ENCODE measurements at places on chromosomes 11 and 22. TPM values are rescaled to one million over a fixed set of nuclear protein-coding genes. Genes with fewer than 3 reads are reported as not detected.

DNA sequence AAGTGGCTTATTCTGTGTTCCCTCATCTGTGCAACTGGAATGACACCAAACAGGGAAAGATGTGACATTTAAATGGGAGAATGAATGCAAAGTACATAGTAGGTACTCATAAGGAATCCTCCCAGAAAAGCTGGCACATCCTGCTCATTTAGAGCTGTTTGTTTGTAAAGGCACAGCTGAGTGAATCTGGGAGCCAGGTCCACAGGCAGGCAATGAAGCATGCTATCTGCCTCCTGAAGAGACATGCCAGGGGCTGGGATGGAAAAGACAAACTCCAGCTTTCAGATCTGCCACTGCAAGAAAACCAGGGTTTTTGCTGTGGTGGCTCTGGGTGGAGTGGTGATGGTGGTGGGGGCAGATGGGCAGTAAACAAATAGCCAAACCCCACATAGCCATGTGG, 150.1 kb downstream of the TENM4 start:
- DNase-seq: no peak

BEST1 gene
- 0.96 TPM for total RNA-seq

TSPAN32 gene
- not detected for total RNA-seq

- DNase-seq: no peak
Observed at GRCh38 chr11:95711162-95711944, 78.2 kb downstream of the FAM76B start.

DNA sequence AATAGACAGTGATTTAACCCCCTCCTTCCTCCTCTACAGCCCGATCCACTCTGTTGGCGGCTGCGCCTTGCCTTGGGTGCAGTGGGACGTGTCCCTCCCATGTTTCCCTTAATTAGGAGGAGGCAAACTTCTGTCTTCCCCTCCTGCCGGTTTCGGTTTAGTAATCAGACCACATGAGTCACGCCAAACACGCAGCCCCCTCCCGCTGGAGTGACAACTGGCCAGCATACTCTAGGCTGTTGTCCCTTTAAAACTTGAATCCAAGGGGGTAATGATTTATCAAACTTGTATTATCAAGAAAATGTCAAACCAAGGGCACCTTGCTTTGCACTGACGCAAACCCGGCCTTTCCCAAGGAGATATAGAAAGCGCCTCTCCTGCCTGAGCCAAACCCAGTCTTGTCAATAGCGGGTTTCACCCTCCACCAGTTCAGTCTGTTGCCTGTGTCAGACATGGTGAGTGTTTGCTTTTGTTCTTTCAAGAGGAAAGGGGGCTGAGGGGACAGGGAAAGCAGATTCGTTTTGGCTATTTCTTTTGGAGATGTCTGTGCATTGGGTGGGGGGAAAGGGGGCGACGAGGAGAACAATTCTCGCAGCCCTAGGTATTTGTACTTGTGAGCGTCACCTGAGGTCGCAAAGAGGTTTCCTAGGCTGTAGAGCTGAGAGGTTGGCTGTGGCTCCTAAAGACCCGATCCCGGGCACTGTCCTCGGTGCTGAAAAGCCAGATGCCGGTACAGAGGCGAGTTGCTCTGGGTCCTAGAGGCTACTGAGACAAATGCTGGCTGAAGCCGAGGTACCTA, at the start of gene SLC6A5:
Gene SLC6A5 (plus strand): TSS at position 388 of the 799 bp plus-strand sequence. CDS start 65 bp downstream, at position 453.
- peak; percentile 44 for DNase-seq

DNA sequence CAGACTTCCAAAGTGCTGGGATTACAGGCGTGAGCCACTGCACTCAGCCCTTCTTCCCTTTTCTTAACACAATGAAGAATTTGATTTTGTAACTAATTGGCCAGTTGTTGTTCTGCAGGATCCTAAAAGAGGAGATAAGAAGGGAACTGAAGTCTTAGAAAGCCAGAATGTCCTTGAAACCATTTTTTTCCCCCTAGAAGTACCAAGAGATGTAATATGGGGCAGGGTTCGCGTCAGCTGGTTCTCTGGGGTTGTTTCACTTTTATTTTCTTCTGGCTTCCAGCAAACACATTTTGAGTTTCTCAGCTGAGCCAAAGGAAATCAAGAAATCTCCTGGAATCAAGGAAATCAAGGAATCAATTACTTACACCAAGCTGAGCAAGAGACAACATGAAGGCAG, 7.6 kb upstream of the NUCB2 start:
- DNase-seq: no peak

DNA sequence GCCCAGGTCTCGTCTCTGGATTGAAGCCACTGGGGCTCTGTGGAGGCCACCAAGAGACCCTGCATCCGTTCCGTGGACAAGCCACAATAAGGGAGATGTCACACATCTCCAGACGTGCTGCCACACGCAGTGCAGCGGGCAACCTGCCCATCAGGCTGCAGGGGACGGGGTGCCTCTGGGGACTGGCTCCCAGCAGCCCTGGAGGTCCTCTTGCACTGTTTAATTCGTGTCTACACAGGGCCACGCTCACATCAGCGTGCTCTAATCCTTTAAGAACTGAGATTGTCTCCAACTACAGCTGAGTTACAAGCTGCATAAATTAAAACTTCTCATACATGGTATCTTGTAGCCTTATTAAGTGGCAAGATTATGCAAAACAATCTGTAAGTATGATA, 1232.2 kb downstream of the BRD1 start:
- DNase-seq: no peak

GRCh38 chr11:123217897-123218296, 22.8 kb upstream of the CLMP start:
- DNase-seq: peak; percentile 25

FREY1 gene
- not detected for total RNA-seq

DNA sequence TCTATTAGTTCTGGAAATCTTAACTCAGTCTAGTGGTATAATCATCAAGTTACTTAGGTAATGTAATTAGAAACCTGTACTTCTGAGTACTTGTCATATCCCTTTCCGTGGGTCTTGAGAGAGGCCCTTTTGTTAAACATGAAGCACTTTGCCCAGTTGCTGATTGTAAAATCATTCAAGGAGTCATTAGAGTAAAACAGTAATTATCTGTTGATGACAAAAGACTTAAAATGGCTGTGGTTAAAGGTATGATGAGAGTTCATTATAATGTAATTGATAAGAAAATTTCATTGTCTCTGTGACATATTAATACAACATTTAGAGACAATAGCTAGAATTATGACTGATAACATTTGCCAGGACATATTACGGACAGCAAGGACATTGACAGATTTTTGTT, 34.3 kb downstream of the PRR5L start:
- no peak for DNase-seq

MOGAT2 gene
- not detected for total RNA-seq

GRCh38 chr11:126748793-126749192, 251.8 kb downstream of the KIRREL3 start:
- DNase-seq: no peak

C22orf15 gene
- not detected for total RNA-seq

GRCh38 chr11:84224042-84224441, 937.9 kb upstream of the CCDC90B start:
- no peak for DNase-seq

- peak; percentile 53 for DNase-seq
Observed at GRCh38 chr22:17057959-17058814, 26.6 kb upstream of the IL17RA start.

DNA sequence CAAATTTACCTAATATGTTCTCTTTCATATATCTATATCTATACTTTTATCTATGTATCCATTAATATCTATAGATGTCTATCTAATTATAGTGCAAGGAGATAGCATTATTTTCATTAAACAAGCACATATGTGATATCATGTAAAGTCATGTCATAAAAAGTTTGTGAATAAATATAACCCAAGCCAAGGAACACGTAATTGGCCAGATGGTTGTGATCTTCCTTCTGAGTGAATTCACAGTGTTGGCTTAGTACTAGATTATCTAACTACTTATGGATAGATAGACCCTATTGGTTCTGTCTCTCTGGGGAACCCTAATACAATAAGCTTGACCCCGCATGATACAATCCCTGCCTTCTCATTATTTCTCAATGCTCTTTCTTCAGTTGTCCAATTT, 484.4 kb downstream of the LRRC4C start:
- DNase-seq: no peak

LARGE2 gene
- 0.22 TPM for total RNA-seq

DNA sequence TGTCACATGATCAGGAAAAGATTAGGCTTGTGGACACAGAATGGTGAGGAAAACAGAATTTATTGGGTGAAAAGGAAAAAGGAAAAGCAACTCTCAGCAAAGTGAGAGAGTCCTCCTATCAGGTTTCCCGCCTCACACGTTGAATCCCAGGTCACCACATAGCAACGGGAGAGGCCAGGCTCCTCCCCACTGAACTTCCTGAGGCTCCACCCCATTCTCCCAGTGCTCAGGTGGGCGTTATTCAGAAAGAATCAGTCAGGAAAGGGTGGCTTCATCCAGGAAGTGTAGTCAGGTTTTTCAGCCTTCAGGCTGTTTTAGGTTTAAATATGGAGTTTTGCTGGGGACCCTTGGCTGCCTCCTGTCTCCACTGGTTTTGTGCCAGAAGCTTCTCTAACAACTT, 66.9 kb downstream of the SPON1 start:
- DNase-seq: no peak

- DNase-seq: no peak
Observed at GRCh38 chr22:43253839-43254238, 66.9 kb upstream of the TTLL12 start.

DNA sequence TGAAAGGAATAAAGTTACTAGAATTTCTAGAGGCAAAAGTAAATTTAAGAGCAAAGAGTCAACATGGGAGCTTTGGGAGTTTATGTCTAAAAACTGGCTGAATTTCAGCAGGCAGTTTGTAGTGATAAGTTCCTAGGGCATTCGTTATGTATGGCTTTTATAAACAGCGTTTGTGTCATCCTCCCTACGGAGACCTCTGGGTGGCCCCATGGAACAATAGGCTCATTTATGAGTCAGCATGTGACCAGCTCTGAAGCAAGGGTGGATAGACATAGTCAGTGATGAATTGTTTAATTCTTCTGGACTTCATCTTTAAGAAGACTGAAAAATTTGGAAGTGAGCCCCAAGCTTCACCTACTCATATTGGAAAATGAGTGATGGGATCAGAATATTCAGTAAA, 37.1 kb downstream of the SVIP start:
- DNase-seq: peak; percentile 75

OR52I2 gene
- not detected for total RNA-seq

PKDREJ gene
- not detected for total RNA-seq

GRCh38 chr11:72135891-72136683, 562 bp downstream of the FOLR3 start:
- no peak for DNase-seq

- no peak for DNase-seq
Observed at GRCh38 chr11:17640493-17641164, 78.7 kb upstream of the MYOD1 start.

TIGD3 gene
- 1.7 TPM for total RNA-seq

DNA sequence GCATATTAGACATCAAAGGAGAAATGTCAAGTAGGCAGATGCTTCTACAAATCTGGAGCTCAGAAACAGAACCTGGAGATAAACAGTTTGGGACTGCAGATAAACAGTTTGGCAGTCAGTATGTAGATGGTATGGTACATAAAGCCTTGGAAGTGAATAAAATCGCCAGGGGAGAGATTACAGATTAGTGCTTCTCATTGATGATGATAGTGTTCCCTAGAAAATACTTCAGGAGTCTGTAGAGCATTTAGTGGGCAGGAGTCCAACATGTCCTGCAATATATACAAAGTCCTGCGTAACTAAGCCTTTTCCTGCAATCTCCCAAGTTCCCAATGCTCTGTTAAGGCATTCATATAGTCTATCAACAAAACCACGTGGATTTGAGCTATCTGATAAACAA, 35.2 kb downstream of the NARS2 start:
- no peak for DNase-seq

DNA sequence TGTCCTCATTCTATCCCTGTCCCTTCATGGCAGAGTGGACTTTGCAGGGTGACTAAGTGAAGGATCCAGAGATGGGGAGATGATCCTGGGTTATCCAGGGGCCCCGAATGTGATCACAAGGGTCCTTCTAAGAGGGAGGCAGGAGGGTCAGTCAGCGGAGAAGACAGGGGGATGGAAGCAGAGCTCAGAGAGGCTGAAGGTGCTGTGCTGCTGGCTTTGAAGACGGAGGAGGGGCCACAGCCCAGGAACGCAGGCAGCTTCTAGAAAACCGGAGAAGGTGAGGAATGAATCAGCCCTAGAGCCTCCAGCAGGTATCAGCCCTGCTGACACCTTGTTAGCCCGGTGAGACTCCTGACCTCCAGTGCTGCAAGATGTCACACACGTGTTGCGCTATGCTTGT, 63.7 kb downstream of the CDKN1C start:
- no peak for DNase-seq

- DNase-seq: peak; percentile 60
Observed at GRCh38 chr11:123628936-123629683, 25.3 kb downstream of the SCN3B start.

GRCh38 chr22:37623075-37624016, 14.7 kb downstream of the GGA1 start:
- no peak for DNase-seq

- DNase-seq: no peak
Observed at GRCh38 chr11:116261606-116262005, 511.2 kb downstream of the BUD13 start.

- no peak for DNase-seq
Observed at GRCh38 chr11:91624021-91624420, 600.6 kb upstream of the FAT3 start.

SLC15A3 gene
- 23.3 TPM for total RNA-seq

OR5J2 gene
- total RNA-seq: not detected

ACTN3 gene
- not detected for total RNA-seq

DNA sequence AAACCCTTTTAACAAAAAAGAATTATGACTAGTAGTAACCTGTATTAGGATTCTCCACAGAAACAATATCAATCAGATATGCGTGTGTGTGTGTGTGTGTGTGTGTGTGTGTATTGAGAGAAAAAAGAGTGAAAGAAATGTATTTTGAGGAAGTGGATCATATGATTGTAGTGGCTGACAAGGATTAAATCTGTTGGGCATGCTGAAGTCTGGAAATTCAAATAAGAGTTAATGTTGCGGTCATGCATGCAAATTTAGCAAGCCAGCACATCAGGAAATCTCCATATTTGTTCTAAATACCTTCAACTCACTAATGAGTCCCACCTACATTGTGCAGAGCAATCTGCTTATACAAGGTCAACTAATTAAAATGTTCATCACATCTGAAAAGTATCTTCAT, 46.8 kb upstream of the IGLL5 start:
- no peak for DNase-seq

GRCh38 chr11:83249972-83250593, 36.1 kb downstream of the CCDC90B start:
- DNase-seq: peak; percentile 47

CCDC86 gene
- total RNA-seq: 13.9 TPM

DRD4 gene
- total RNA-seq: not detected

GRCh38 chr11:11262171-11262920, 90.7 kb downstream of the CSNK2A3 start:
- DNase-seq: no peak

DNA sequence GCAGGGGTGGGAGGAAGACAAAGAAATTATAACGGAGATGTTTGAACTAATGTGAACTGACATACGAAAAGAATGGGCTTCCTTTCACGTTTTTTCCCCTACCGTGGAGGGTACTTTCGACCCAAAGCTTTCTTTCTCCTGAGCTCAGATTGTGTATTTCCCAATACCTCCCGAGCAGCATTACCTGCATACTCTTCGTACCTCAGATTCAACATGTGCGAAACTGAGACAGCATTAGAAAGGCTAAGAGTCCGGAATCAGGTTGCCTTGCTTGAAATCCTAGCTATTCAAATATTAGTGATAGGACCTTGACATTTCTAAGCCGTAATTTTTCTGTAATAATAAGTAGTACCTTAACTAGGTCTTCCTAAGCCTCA, 778 bp upstream of the PAK1 start:
- DNase-seq: no peak

Measured in M059J (cell line).